ENCODE measurements at places on chromosomes 3 and 15.

- no peak for DNase-seq
Measured at GRCh38 chr3:194573680-194574437, 59.4 kb downstream of the TMEM44 start.

GRCh38 chr15:95226835-95227234, 995.5 kb downstream of the MCTP2 start:
- no peak for DNase-seq

DNA sequence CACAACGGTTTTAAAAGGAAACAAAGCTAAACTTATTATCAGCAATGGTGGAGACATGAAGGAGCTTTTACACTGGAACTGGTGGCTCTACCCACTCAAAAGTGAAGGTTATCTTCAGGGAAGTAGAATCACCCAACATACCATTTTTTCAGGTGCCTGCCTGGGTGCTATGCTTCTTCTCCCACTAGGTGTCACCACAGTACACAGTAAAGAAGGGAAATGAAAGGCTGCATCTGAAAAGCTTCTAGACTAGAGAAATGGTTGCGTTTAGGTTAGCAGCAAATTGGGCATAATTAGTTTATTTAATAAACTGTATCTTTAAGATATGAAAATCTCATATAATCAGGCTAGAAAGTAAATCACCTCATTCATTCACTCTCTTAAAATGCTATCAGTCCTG, 47.0 kb upstream of the SELENOK start:
- DNase-seq: no peak

DNA sequence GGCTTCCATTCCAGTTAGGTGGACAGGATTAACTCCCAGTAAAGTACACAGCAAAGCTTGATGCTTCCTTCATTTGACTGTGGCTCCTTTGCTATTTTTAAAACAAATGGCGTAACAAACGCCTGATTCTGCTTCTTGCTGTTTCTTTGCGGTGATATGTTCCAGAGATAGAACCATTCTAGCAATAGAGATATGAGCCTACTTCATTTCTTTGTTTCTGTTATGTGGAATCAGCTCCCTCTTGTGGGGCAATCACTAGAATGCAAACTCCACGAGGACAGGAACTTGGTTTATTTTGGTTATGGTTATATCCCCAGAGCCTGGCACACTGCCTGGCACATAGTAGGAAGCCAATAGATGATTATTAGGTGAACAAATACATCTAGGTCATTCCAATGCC, 122.6 kb upstream of the SLC6A11 start:
- DNase-seq: no peak

GRCh38 chr3:75042941-75043340, 428.5 kb upstream of the CNTN3 start:
- no peak for DNase-seq

GRCh38 chr3:14853271-14853951, 34.6 kb downstream of the FGD5 start:
- DNase-seq: no peak

GRCh38 chr3:117137065-117137464, 427.5 kb downstream of the TUSC7 start:
- DNase-seq: no peak

- no peak for DNase-seq
Measured at GRCh38 chr3:9452417-9452816, 55.0 kb downstream of the SETD5 start.

DNA sequence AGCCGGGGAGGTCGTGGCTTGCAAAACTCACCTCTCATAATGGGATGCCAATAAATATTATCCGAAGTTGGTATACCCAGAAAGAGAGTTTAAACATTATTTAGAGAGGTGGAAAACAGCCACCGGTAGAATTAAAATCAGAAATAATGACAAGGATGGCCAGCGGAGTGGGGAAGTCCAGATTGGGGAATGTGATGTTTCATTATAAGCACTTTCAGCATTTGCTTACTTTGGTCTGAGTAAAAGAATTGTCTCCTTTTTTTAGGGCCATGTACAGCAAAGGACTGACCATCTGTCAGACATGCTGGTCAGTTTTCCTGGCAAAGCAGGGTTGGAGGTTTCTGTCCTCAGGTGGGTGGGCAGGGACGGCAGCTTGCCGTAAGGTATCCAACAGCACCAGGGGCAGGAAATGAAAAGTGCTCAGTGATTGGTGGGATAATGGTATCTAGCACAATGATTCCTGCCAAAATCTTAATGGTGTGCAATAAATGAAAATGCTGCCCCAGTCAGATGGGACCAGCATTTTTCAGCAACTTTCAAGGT, 24.3 kb downstream of the APBA2 start:
- no peak for DNase-seq

GRCh38 chr3:147423798-147424580, 14.8 kb downstream of the ZIC1 start:
- DNase-seq: no peak

DNA sequence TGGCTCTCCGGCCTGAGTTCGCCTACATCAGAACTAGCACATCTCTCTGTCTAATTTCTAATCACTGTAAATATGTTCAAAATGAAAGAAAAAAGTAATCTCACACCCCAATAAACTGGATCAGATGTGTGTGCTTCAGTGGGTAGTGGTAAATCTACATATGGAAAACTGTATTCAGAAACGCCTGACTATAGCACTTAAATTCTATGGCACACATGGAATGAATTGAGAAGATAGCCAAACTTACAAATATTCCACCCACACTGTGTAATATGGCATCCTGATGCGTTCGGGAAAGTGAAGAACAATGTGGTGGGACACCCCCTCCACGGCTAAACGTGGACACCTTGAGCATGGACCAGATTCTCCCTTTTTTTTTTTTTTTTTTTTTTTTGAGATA, 40.6 kb upstream of the BOC start:
- no peak for DNase-seq

GRCh38 chr3:23356169-23356568, 153.0 kb downstream of the UBE2E2 start:
- DNase-seq: no peak

DNA sequence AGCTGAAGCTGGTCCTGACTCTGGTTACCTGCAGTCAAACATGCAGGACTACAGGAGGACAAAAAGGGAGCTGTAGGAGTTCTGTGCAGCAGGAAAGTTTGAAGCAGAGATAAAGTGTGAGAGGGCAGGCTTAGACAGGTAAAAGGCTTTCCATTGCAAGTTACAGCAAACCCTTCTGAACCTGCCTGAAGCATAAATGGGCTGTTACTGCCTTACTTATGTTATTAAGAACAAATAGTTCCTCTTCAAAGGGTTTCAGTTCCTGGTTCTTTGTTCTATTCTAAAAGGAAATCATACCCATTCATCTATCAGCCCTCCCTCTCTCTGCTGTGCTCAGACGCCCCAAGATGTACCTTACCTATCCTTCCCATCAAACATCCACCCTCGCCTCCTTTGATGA, 52.4 kb upstream of the CACNA2D3 start:
- DNase-seq: no peak

GRCh38 chr3:142863930-142864920, 24.7 kb downstream of the PCOLCE2 start:
- no peak for DNase-seq

Data from stimulated activated CD8-positive, alpha-beta memory T cell treated with anti-CD3 and anti-CD28 coated beads, Interleukin-4, amount 100 ng/mL, for 1 hour (primary cell).